ENCODE measurements at places on chromosomes 7 and 10.
A peak's percentile ranks its signal among the peaks of the same experiment; 100 is the strongest.

- no peak for DNase-seq
These were observed 4.4 kb upstream of the EGR2 start for GRCh38 chr10:62820586-62820985.

GRCh38 chr7:32890793-32891042 is 842 bp downstream of the KBTBD2 start:
- no peak for DNase-seq

DNA sequence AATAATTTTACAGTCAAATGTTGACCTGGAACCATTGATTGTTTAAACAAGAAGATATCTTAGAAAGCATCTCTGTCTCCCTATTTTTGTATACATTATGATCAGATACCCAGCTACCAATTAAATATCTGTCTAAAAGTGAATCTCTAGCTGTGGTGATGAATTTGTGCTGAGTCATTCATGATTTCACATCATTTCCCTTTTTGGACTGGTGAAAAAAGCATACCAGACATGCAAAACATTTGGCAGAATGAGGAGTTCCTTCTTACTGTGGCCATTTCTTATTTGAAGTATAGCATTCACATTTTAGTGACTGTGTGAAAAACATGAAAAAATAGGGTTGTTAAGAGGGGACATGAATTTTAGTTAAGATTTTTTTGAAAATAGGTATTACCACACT is 98.0 kb upstream of the GATA3 start:
- DNase-seq: peak; percentile 81

DNA sequence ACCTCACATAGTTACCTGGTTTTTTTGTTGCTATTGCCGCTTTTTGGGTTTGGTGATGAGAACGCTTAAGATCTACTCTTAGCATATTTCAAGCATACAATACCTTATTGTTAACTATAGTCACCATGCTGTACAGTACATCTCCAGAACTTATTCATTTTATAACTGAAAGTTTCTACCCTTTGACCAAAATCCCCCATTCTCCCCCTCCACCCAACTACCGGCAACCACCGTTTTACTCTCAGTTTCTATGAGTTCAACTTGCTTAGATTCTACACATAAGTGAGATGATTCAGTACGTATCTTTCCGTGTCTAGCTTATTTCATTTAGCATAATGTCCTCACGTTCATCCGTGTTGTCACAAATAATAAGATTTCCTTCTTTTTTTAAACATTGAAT is 86.7 kb upstream of the IL6 start:
- DNase-seq: no peak

DNA sequence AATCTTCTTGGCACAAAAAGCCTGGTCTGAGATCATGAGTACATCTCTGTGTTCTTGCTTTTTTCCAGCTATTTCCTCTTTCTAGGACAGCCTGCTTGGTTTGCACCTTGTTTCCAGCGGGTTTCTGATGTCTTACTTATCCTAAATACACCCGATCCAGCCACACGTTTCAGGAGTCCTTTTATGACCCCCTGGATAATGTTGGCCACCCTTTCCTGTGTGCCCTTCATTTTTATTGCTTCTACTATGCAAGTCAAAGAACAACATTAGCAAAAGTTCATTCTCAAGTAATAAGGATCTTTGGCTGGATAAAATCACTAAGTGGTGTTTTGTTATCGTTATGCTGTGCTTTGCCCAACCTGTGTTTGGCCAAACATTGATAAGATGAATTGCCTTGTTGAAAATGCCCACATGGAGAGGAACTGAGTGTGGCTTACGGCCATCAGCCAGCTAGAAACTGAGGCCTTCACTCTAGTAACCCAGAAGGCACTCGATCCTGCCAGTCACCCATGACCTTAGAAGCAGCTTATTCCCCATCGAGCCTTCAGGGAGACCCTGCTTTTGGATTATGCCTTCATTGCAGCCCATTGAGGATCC is 28.7 kb upstream of the AKR1C1 start:
- no peak for DNase-seq

- DNase-seq: peak; percentile 4
These were observed 191.5 kb downstream of the PHTF2 start for GRCh38 chr7:77989981-77990566.

DNA sequence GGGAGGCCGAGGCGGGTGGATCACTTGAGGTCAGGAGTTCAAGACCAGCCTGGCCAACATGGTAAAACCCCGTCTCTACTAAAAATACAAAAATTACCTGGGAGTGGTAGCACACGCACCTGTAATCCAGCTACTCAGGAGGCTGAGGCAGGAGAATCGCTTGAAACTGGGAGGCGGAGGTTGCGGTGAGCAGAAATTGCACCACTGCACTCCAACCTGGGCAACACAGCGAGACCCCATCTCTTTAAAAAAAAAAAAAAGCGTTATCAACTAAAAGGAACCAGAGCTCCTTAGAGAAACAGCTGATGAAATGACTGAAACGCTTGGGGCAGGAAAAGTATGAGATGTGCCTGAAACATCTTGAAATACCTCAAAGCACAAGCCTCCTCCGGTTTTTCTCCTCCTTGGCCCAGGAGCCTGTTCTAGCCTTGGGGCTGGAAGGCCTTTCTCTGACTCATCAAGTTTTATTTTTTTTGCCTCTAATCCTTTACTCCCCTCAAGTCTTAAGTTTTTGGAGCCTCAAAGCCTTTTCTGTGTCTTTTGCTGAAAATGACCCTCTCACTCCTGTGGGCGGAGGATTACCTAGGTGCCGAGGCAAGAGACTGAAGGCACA is 2.6 kb upstream of the METTL27 start:
- DNase-seq: peak; percentile 54

Data from cardiac fibroblast (primary cell).